ENCODE measurements at places on chromosomes 2 and 18. TPM values are rescaled to one million over a fixed set of nuclear protein-coding genes. Genes with fewer than 3 reads are reported as not detected.

- no peak for DNase-seq
Measured at GRCh38 chr2:104444392-104444791, 409.5 kb upstream of the POU3F3 start.

- no peak for DNase-seq
Measured at GRCh38 chr2:94880507-94880906, 9.3 kb downstream of the TEKT4 start.

MALT1 gene
- 9.6 TPM for total RNA-seq

DNA sequence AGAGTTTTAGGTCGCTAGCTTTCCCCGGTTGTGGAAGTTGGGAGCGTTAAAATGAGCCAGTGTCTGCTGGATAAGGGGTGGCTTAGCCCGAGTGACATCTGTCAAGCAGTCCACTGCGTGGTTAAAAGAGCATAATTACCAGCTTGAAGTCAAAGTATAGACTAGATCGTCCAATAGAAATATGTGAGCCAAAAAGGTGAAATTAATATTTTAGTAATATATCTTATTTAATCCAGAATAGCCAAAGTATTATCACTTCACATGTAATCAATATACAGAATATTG lies 654 bp downstream of the COMMD1 start:
- DNase-seq = no peak

PTH2R gene
- total RNA-seq = 0.78 TPM

GRCh38 chr2:101139495-101139894 lies 11.7 kb downstream of the TBC1D8 start:
- no peak for DNase-seq

DNA sequence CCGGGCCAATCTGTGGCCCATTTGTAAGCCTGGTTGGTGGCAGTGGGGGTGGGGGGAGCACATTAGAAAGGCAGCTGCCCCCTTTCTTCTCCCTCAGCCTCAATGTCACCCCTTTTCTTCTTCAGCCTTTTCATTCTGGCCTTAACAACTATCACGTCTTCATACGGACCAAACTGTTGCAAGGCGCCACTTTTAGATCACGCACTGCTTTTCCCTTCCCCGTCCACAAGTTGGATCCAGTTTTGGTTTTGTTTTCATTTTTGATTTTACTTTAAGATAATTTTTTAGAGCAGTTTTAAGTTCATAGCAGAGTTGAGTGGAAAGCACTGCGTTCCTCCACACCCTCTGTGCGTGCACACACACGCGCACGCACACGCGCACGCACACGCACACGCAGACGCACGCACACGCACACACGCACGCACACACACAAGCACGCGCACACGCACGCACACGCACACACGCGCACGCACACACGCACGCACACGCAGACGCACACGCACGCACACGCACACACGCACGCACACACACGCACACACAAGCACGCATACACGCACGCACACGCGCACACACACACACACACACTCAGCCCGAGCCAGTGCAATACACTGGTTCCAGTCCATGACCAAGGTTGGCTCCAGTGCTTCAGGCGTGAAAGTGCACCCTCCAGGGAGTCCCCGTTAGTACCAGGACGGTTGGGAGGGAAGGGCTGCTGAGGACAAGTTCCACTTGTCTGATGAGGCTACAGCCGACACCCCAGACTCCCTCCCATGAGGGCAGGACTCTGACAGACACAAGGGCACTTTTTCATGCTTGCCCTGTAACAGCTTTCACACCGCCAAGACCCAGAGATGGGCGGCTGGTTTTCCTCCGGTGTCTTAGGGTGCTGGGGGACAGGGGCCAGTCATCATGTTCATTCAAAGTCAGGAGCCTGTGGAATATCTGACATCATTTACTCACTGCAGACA lies 22.4 kb downstream of the FBLN7 start:
- DNase-seq = no peak

- no peak for DNase-seq
Measured at GRCh38 chr2:95077530-95077825, 44.1 kb downstream of the MRPS5 start.

DNA sequence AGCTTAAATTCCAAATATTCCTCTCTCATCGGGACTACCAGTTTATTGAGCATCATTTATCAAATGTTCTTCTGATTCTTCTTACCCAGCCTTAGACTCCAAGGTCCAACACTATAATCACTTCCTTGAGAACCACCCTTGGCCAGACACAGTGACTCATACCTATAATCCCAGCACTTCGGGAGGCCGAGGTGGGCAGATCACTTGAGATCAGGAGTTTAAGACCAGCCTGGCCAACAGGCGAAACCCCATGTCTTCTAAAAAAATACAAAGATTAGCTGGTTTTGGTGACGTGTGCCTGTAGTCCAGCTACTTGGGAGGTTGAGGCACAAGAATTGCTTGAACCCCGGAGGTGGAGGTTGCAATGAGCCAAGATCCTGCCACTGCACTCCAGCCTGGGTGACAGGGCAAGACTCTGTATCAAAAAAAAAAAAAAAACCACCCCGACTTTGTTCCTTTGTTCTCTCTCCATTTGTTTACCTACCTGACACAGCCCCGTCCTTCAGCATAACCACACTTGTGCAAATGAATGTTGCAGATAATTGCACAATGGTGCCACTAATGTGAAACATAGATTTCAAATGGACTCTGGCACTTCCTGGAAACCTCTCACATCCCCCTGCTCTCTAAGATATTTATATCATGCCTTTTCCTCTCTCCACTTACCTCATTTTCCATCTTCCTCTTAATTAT lies 38.9 kb upstream of the LPIN2 start:
- peak; percentile 53 for DNase-seq

TRPM8 gene
- total RNA-seq = 0.78 TPM

EPC2 gene
- 21.1 TPM for total RNA-seq

CYBRD1 gene
- 34.6 TPM for total RNA-seq

RGPD4 gene
- not detected for total RNA-seq

TPO gene
- total RNA-seq = 4.3 TPM

- DNase-seq = no peak
Measured at GRCh38 chr2:46871976-46872381, 43.6 kb downstream of the MCFD2 start.

All from body of pancreas (tissue), 4 donors.